ENCODE measurements at places on chromosomes 2 and 18. TPM values are rescaled to one million over a fixed set of nuclear protein-coding genes. Genes with fewer than 3 reads are reported as not detected.

DNA sequence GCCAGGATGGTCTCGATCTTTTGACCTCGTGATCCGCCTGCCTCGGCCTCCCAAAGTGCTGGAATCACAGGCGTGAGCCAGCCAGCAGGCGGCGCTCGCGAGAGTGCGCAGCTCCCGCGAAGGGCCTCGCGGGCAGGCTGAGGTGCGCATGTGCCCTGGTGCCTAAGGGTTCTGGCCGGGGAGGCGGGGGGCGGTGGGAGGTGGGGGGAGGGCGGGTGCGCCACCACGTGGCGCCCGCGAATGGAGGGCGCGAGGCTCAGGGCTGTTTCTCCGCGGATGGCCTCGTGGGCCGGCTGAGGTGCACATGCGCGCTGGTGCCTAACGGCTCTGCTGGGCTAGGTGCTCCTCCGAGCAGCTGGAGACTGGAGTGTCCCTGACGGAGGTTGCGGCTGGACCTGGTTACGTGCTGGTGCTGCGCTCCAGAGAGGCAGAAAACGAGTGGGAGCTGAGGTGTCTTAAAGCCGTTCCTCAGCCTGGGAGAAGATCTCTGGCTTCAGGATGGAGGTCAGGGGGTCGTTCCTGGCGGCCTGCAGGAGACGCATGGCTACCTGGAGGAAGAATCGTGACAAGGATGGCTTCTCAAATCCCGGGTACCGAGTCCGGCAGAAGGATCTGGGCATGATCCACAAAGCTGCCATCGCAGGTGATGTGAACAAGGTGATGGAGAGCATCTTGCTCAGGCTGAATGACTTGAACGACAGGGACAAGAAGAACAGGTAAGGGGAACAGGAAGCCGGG is at the start of gene ANKRD62:
Gene ANKRD62, plus strand, starts transcription at position 324 of the 738 bp plus-strand sequence. Its CDS starts 175 bp downstream, at position 499.
- DNase-seq = no peak

- no peak for DNase-seq
Measured at GRCh38 chr2:10205162-10205475, 82.6 kb downstream of the RRM2 start.

- no peak for DNase-seq
Measured at GRCh38 chr2:63871864-63872263, 30.2 kb downstream of the UGP2 start.

DNA sequence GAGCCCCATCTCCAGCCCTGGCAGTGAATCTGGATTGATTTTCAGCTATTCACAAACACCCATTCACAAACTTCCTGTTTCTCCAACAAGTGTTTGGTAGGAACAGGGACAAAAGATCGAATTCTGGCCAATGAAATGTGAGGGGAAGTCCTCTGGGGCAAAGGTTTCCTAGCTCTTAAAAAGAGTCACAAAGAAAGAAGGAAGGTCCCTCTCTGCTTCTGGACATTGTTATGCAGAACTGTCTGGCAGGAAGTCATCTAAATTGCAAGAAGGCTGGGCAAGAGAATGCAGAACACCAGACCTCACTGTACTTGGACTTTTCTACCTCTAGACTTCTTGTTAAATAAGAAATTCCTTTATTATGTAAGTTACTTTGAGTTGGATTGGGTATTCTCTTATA is 137.3 kb downstream of the CCDC148 start:
- DNase-seq = no peak

GRCh38 chr2:138829326-138829919 is 49.2 kb upstream of the NXPH2 start:
- DNase-seq = no peak

DNA sequence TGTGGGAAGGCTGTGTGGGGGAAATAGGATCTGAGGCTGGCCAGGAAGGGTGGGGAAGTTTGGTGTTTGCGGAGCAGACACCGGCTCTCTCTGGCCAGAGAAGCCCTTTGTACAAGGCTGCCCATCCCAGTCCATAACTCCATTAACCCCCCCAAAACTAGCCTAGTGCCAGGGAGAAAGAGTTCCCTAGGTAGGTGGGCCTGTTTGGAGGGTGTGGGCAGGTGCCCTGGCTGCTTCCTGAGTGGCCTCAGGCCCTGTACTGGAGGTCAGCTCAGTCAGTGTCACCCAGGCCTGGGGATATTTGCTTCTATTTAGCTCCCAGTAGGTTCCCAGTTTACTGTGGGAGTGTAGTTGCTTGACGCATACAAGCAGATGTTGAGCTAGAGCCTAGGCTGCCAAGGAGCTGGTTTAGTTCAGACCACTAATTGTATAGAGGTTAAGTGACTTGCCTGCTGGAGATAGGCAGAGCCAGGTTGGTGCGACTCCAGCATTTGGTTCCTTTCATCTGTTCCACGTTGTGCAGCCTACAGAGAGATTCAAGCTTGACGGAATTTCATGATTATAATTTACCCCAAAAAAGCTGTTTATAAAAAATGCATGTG is 2.9 kb upstream of the GREB1 start:
- DNase-seq = no peak

DNA sequence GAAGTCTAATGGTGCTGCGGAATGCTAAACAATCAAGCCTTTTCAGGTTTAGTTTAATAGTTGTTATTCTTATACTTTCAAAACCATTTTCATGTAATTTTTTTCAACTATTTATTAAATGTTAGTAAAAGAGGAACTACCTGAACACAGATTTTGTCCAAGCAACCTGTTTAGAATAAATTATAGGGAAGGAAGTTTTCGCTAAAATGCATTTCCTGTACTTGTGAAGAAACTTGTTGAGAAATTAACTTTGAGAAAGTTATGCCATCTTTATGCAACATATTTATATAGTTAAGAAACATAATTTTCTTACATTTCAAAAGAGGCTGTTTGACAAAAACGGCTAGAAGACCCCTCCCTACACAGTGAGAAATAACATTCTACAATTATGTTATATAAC is 16.6 kb downstream of the MAP4K4 start:
- no peak for DNase-seq

- no peak for DNase-seq
Measured at GRCh38 chr2:38266382-38267061, 110.6 kb downstream of the ATL2 start.

GRCh38 chr2:178863130-178863855 is 56.1 kb upstream of the TTN start:
- DNase-seq = no peak

DNA sequence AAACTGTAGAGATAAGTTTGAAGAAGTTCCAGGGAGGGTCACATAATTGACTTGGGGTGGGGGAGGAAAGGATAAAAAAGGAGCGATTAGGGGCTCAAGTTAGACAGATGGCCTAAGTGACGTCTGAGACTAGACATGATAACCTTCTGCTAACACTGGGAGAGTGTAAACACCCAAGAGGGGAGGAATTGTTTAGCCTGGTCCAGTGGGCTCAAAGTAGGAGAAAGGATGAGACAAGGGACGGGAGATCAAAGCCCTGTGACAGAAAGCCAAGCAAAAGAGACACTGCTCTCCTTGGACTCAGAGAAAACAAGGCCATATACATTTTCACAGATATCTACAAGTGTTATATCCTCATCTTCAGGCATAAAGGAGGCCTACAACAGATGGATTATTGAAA is 45.5 kb upstream of the IHH start:
- no peak for DNase-seq

- no peak for DNase-seq
Measured at GRCh38 chr2:100246163-100247145, 75.8 kb downstream of the LONRF2 start.

DNA sequence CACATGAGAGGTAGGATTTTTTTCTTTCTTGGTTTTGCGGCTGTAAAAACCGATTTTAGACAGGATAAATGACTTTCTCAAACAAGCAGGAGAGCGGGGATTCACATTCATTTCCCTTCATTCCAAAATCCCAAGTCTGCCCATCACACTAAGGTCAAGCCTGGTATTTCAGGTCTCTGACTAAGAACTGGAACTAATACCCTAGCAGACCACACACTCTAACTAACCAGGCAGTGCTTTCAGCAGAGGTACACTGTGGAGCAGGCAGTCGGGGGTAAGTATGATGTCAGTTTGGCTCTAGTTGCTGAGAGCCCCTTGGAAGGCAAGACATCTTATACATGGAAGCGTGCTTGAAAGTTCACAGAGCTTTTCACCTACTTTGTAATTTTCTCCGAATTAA is 128.1 kb upstream of the LHCGR start:
- DNase-seq = no peak

DNA sequence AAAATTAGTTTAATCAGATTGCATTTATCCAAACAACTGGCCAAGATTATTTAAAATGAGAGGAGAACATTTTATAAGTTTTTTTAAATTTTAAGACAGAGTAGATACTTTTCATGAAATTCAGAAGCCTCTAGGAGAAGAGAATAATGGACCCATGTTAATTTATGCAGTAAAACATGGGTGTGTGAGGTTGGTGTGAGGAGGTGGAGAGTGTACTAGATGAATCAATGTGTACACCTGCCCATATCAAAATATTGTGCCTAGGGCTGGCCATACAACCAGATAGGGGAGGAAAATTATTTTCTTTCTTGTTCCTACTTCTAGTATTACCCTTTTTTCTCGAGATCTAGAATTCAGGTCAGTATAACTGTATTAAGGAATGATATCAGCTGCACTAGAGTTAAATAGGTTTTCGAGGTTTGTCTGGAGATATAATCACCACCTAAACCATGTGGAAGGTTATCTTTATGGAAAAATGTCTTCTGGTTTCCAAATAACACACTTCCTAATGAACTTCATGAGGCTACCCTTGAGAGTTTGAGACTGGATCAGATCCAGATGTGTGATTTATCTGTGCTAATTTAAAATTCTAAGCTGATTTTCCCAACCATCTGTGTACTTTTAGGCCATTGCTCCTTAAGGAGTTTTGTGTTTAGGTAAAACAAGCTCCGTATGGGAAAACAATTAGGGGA is 37.6 kb downstream of the TMEM178A start:
- no peak for DNase-seq

GRCh38 chr2:189543367-189543766 is 37.2 kb downstream of the SLC40A1 start:
- no peak for DNase-seq

DNA sequence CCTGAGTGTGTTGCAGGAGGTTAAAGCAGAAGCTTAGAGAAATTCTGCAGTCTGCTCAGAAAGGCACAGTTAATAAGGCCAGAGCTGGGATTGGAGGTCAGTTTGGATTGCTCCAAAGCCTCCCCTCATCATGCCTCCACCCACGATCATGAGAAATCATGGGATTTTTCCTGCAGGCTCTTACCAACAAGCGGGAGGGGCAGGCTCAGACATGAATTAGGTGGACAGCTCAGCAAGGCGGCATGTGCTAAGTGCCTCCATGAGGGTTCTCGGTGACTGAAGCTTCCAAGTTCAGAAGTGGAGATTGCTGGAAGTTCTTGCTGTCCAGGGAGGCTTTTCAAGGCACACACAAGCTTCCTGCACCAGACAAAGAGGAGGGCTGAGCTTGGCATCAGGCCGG is 163.8 kb downstream of the SETBP1 start:
- DNase-seq = no peak

DNA sequence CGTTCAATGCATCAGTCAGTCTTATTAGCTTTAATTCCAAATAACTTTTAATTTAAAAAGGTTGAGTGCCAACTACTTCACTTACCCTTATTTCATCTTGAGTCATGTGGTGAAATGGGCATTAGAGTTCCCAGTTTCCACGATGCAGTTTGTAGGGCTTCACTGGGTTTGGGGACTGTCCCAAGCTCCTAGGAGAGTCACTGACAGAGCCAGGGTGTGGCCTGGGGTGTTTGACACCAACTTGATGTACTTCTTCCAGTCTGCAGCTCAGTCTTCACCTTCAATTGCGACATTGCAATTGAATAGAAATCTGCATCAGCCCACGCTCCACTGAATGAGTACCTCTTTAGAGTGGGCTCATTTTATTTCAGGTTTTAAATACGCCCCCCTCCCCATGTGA is 165.3 kb downstream of the ARL4C start:
- no peak for DNase-seq

DNA sequence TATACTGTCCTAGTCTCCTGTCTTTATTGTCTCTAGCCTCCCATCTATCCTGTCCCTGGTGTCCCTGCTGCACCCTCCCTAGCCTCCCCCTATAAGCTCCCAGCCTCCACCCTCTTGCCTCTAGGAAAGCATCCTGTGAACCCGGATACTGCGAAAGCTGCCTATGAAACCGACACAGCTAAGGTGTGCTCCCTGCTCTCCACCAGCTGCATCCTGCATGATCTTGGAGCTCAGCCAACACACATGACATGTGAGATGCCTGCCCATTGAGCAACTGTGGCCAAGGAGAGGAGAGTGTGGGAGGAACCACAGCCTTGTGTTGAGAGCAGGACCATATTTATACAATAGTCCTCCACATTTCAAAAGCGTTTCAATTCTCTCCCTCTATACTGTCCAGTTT is 187.1 kb downstream of the ZBTB7C start:
- DNase-seq = no peak

DNA sequence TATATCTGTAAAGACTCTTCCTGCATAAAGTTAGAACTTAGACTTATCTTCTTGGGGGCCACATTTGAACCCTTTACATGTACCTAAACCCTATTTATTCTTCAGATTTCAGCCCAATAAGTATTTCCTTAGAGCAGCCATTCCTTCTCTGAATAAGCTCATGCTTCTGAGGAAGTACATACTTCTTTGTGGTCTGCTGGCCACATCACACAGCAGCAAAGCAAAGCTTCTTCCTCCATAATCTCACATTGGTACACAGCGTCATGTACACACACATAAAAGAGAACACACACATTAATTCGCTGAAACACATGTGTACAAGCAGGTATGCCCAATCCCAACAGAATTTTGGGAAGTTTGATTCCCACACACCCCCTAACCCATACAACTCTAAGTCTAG is 331.0 kb downstream of the CDH2 start:
- DNase-seq = no peak

DNA sequence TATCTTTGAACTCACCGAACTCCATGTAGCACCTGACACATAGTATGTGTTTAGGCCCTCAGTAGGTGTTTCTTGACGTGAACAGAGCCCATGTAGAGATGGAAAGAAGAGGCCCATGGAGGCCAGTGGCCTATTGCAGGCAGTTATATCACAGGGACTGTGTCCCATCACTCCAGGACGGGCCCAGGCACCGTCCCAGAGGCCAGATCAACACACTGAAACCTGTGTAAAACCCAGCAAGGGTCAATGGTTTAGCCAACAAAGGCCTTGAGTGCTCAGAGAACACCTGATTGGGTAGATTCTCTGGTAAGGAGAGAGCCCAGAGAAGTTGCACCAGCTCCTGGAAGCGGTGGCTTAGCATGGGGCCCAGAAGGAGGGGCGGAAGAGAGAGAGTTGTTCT is 82.8 kb downstream of the INHBB start:
- DNase-seq = no peak

DNA sequence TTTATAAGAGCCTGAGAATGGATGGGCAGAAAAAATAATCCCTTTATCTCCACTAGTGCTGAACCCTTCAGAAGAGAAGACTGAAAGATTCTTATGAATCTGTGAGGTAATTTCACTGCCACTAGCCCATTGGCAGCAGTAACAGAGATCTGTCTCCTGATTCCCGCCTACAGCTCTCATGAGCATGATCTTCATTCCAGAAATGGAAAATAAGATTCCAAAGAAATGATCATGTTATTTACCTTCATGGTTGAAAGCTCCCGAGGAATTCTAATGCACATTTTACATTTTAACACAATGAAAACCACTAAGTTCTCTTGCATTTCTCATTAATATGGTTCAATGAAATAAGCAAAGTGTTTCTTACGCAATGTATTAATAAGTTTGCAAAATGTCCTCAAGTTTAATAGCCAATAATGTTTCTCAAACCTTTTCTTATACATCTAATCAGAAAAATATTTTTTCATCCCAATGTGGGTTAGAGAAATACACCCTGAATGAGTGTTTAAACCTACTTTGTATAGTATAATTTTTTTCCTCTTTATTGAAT is 905.6 kb downstream of the TMEM182 start:
- no peak for DNase-seq

The SOCS6 gene
- total RNA-seq = 18.8 TPM

The CDK5R2 gene
- not detected for total RNA-seq

The HOXD9 gene
- total RNA-seq = 3.4 TPM

The PLB1 gene
- 2.1 TPM for total RNA-seq

The IL1R2 gene
- total RNA-seq = 61.7 TPM

The ZC3H6 gene
- total RNA-seq = 1.6 TPM

The GRP gene
- total RNA-seq = not detected

All from esophagus squamous epithelium (tissue), 5 donors.